ENCODE measurements at places on chromosomes 2 and 18.

GRCh38 chr2:32430804-32431203, 74.0 kb downstream of the BIRC6 start:
- no peak for DNase-seq

GRCh38 chr2:135963841-135964240, 21.6 kb downstream of the DARS1 start:
- no peak for DNase-seq

- DNase-seq: no peak
These were observed 38.2 kb upstream of the VIT start for GRCh38 chr2:36658277-36658748.

DNA sequence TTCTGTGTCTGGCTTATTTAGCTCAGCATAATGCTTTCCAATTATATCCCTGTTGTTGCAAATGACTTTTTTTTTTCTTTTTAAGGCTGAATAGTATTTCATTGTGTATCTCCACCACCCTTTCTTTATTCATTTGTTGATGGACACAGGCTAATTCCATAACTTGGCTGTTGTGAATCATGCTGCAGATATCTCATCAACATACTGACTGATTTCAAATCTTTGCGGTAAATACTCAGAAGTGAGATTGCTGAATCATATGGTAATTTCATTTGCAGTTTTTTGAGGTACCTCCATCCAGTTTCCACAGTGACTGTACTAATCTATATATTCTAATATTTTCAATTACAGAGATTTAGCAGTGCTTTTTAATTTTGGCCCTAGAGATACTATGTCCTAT, 266.2 kb downstream of the TMX3 start:
- DNase-seq: no peak
